ENCODE measurements at places on chromosomes 4 and X. TPM values are rescaled to one million over a fixed set of nuclear protein-coding genes. Genes with fewer than 3 reads are reported as not detected.

DNA sequence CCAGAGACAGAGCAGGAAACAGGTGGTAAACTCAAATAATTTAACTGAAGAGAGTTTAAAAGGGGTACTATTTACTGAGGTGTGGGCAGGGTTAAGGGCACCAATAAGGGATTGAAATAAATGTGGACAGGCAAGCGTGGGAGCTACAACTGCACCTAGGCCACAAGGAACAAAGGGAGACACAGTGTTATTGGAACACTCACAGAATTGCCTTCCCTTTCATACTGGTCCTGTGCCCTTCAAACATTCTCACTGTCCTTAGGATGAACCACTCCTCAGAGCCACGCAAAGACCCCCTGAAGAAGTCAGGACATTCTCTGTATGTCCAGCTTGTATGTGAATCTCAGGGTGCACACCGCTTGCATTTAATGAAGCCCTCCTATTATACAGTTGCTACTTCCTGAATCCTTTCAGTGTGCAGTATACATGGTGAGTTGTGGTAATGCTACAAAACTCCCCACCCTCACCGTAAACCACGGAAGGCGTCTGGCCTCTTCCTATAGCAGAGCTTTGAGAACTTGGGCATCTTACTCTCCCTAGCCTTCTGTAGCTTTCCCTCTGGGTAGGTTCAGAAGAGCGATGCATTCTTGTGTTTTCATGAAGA lies 9.6 kb upstream of the MRPL1 start:
- no peak for DNase-seq

DNA sequence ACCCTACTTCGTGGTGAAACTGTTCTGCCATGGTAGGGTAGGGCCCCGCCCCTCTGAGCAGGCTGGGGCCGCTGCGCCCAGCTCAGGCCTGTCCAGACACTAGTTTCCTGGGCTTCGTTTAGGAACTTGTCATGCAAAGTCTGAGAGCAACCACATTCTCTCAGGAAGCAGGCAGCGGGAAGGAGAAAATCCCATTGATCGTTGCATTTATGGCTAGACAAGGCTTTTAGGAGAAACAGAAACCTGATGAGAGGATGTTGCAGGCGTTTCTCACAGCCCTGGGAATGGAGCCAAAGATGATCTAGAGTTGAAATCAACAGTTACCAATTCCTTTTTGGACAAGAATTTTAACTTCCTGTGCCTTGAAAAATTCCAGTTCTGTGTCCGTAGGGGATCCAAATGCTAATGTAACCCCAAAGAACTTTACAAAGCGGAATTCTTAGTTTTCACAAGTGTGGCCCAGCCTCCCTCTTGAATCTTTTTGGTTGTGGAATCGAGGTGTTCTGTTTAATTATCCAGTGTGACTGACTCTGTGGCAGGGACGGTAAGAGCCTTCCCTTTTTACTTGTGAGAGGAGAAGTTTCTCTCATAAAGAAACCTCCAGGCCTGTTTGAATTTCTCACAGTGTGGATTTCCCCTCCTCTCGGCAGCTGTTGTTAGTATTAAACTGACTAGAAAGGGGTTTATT lies 4.5 kb upstream of the CXCL9 start:
- DNase-seq: peak; percentile 76

DNA sequence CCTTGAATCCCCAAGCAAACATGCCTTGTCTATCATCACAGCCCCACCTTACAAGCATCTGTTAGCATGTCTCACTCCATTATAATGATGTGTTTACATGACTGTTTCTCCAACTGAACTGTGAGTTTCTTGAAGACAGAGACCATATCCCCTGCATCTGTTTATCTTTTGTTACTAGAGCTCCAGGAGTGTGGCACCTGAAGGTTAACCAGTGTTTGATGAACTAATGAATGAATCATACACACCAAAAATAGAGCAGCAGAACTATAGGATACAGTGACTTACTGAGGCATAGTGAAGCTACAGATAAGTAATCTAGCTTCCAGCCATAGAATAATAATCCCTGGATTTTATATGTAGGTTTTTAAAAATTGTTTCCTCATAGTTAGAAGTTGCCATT lies 331.0 kb downstream of the PCDH7 start:
- no peak for DNase-seq

Gene CYLC1
- polyA plus RNA-seq: not detected

Gene KIT
- polyA plus RNA-seq: 7.6 TPM

Gene ABCG2
- 3.0 TPM for polyA plus RNA-seq

GRCh38 chr4:29966386-29966785 lies 753.8 kb upstream of the PCDH7 start:
- no peak for DNase-seq

GRCh38 chrX:5458300-5458842 lies 770.3 kb downstream of the NLGN4X start:
- DNase-seq: no peak

Gene TMSB15C
- polyA plus RNA-seq: 5.0 TPM

Measured in hindlimb muscle (tissue), 1 donor.